ENCODE measurements at places on chromosomes 13 and 19.

GRCh38 chr19:5790559-5791520 is at the start of gene DUS3L:
DUS3L (minus strand) TSS chr19:5791163; CDS start chr19:5791141, 22 bp downstream.
- DNase-seq = peak; percentile 91

GRCh38 chr19:45443462-45444317 is 20.0 kb upstream of the ERCC1 start:
- DNase-seq = no peak

DNA sequence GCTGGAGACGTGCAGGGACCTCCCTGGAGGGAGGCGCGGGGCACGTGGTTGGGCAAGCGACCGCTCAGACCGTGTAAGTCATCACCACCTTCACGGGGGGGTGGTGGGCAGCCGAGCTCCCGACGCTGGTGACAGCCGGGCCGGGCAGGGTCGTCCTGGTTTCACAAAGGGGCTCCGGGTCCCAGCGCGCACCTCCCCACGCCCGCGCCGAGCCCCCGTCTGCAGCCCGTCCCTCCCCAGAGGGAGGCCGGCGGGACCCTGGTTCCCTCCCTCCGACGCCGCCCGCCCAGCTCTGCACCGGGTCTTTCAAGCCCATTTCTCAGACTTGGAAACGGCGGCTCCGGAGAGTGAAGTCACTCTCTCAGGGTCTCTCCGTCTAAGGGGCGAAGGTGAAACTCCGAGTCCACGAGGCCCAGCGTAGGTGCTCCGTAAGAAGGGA is 729 bp upstream of the ARID3A start:
- no peak for DNase-seq

GRCh38 chr13:48725271-48725670 is 71.5 kb downstream of the CYSLTR2 start:
- DNase-seq = no peak

GRCh38 chr13:43127827-43128226 is 104.4 kb downstream of the DNAJC15 start:
- DNase-seq = no peak

DNA sequence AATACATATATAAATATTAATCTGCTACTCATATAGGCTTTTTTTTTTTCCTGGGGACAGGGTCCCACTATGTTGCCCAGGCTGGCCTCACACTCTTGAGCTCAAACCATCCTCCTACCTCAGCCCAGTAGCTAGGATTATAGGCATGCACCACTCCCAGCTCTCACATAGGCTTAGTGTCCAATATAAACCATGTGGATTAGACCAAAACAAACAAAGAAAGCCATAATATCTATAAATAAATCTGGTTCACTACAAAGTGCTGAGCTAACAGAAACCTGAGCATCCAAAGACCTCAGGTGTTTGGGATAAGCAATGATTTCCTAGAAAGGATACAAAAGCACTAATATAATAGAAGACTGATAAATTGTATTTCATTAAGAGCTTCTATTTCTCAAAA is 26.0 kb downstream of the TBC1D4 start:
- no peak for DNase-seq

DNA sequence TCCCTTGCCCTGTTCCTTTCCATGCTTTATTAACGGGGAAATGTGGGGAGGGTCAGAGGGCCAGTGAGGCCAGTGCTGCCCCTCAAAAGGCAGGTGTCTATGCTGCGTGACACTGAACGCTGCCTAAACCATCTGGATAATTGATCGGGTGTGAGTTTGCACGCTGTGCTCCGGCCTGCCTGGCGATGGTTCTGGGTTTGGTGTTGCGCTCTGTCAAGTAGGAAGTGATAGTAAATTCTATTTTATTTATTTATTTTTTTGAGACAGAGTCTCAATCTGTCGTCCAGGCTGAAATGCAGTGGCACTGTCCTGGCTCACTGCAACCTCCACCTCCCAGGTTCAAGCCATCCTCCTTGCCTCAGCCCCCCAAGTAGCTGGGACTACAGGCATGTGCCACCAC is 86.5 kb downstream of the ATP11A start:
- DNase-seq = no peak

- DNase-seq = no peak
Observed at GRCh38 chr19:9531933-9532332, 6.5 kb downstream of the ZNF426 start.

DNA sequence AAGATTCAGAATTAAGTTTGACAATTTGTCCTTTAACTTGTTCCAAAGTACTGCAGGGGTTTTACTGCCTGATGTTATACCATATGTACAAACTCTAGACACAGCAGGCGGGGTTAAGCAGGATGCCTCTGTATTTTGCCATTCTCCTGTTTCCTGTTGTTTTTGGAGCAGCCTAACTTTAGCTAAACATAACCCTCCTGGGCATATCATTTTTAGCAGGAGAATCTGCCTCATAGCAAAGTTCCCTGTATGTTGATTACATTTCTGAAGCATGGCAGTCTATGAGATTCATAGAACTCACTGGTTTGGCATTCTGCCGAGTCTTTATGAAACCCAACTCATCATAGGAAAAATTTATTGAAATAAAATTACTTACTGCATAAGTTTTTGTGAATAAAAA is 5.2 kb downstream of the LHFPL6 start:
- DNase-seq = no peak

GRCh38 chr13:30816736-30817135 is 81.4 kb downstream of the ALOX5AP start:
- DNase-seq = no peak

GRCh38 chr19:7647156-7647555 is 10.2 kb downstream of the STXBP2 start:
- no peak for DNase-seq

GRCh38 chr13:67538906-67539305 is 308.8 kb upstream of the PCDH9 start:
- DNase-seq = no peak

GRCh38 chr13:52159159-52159982 is at the start of gene NEK3:
NEK3 (minus strand) TSS chr13:52159597; CDS start chr13:52156191, 3,406 bp downstream.
- DNase-seq = no peak

GRCh38 chr19:13899393-13899792 is 6.5 kb downstream of the BRME1 start:
- no peak for DNase-seq

GRCh38 chr13:103403148-103403740 is 337.0 kb upstream of the SLC10A2 start:
- DNase-seq = no peak

- DNase-seq = no peak
Observed at GRCh38 chr19:17235971-17236777, 9.5 kb downstream of the NR2F6 start.

- DNase-seq = no peak
Observed at GRCh38 chr19:38375748-38376147, 1.4 kb downstream of the PSMD8 start.

DNA sequence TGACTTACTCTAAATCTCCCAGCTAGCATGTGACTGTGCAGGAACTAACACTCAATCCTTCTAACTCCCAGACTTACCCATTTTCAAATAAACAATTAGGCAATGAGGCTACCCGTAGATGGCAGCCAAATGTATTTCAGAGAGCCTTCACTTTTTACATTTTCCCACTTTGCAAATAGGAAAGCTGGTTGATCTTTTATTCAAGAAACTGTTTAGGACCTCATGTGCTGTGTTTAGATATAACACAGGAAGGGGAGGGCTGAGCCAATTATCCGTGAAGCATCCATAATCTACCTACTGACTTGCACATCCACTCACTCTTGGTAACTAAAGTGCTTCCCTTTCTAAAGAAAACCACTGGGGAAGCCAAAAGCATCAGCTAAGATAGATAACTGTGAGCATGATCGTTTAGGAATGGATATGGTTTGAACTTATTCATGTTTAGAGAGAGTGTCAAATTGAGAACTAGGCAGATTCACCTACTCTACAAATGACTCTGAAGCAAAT is 33.4 kb downstream of the MBNL2 start:
- no peak for DNase-seq

GRCh38 chr19:29201855-29202254 is 11.1 kb downstream of the UQCRFS1 start:
- no peak for DNase-seq

DNA sequence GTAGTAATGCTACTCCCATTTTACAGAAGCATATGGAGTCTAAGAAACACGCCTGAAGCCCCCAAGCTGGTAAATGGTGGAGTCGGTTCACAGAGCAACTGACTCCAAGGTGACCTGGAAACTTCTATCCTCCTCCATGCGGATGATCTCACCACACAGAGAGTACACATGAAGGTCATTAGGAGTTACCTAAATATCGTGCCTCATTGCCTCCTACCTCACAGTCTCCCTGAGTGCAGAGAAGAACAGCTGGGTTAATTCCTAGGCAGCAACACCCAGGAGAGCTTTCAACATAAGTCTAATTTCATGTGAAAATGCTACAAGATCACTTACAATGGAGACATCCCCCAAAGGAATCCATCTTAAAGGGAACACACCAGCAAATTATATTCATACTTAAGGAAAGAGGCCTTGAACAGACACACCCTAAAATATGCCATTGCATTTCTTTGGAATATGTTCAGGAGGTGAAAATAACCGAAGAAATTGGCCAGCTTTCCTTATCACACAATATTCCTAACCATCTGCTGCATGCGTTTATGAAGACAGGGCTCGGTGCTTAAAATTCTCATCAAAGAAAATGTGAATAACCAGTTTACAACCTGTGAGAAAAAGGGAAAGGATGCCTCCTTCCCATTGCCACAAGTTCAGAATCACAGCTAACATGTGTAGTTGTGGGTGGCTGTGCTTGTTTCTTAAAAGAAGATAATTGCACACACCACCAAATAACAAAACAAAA is 203.6 kb upstream of the NBEA start:
- no peak for DNase-seq

Data from cerebellar nuclear complex (tissue), 1 donor.